Ecto neural progenitor cell (in vitro differentiated cells): ENCODE measurements at places on chromosomes 16 and 17.

DNA sequence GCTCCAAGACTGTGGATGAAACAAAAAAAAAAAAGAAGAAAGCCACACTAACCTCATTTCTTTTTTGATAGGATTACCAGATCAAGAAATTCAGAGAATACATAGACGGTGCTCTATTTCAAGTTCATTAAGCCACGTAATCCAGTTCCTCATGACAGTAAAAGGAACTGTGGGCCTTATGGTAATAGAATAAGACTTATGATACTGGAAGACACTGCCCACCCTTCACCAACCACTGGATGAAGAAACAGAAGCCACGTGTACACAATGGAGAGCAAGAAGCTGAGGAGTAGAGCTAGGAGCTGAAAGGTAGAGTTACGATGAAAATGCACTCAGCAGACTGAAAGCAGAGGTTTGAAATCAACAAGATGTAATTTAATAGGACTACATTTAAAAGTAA is 11.2 kb downstream of the NCBP3 start:
- no peak for DNase-seq

DNA sequence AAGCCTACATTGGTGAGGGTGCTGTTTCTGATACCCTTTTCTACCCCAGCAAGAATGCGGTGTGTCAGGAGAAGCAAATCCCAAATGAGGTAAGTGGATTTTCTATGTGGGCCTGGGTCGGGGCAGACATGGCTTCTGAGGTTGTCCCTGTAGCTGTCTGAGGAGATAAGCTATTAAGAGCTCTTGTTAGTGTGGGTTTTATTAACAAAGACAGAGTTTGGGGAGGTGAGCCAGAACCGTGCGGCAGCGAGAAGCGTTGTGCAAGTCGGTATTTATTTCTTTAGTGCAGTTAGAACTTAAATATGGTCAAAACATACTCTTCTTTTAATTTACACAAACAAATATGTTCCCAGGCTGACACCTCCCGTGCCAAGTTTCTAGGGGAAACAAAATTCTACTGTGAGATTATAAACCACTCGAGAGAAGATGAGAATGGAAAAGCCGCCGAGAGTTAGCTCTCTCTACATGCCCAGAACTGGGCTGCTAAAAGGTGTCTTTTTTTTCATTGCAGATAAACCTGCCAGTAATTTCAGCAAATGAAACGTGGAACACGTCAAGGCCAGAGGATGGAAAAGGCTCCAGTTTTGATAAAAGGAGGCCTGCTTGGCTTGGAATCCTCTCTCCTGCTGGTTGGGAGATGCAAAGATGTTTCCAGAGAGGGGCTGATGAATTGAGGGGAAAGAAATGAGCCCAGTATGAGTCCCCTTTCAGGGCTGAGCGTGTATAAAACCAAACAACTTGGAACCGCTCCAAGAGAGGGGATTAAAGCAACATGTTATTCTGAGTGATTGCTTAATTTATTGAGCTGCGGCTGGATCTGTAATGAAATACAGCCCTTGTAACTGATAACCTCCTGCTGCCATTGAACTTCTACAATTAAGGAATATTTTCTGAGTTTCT is 254.6 kb downstream of the MRTFB start:
- no peak for DNase-seq

GRCh38 chr17:46020023-46020761 is 21.1 kb downstream of the STH start:
- no peak for DNase-seq

- no peak for DNase-seq
Observed at GRCh38 chr17:57881143-57881542, 31.3 kb upstream of the MRPS23 start.

DNA sequence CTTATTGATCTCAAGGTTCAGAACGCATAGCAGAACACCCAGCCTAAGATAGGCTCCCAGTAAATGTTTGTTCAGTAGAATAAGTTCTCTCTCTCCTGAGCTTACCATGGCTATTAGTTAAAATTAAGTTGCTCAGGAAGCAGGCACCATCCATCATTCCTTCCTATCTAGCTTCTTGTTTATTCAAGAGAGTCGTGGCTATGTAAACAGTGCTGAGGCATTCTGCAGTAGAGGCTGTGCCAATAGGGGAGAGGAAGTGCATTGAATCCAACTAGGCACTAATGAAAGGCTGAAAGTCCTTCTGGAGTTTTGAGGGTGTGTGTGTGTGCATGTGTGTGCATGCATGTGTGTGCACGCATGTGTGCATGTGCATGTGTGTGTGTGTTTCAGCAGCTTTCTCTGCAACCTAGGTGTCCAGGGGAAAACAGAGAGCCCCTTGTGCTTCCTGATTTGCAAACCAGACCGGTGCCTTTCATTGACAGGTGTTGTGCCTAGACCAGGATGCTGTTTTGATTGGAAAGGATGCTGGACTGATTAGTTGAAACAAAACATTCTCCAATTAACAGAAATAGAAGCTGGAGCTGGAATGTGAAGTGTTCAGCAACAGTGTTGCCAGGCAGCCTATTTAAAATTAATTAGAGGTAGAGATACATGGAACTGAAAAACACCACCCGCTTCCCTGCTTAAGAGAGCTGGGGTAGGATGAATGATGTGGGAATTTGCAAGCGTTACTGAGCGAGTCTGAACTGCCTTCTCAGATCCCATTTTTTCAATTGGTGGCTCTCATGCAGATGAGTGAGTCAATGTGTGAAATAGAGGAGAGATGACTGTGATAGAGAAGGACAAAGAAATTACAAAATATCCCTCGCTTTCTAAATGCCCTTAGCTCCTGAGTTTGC is 103.3 kb upstream of the CLEC3A start:
- no peak for DNase-seq

DNA sequence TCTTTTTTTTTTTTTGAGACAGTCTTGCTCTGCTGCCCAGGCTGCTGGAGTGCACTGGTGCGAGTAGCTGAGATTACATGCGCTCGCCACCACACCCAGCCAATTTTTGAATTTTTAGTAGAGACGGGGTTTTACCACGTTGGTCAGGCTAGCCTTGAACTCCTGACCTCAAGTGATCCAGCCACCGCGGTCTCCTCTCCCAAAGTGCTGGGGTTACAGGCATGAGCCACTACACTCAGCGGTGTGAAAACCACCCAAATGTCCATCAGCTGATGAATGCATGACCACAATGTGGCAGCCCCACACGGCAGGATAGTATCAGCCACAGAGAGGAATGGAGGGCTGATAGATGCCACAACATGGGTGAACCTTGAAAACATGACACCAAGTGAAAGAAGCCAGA is 2.1 kb downstream of the P2RX5 start:
- DNase-seq: no peak
